ENCODE measurements at places on chromosomes 3 and 15.

DNA sequence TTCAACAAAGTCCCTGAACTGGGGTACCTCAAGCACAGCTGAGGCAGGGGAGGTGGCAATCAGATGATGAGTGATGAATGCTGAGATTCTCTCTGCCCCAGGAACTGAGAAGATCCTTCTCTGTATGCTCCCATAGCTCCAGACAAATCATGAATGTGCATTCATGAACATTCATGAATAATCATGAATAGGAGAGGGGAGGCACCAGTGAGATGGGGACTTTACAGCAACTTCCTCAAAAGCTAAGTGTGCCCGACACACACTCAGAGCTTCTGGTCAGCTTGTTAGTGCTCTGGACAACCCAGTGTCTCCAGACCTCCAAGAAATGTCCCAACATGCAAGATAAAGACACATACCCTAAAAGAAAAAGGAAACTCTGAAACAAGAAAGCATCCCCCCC lies 24.3 kb downstream of the LRRC2 start:
- no peak for DNase-seq

- no peak for DNase-seq
Observed at GRCh38 chr15:99438691-99439523, 126.9 kb upstream of the MEF2A start.

GRCh38 chr3:153087595-153088566 lies 74.1 kb upstream of the RAP2B start:
- DNase-seq: peak; percentile 84

GRCh38 chr3:105527949-105528348 lies 161.2 kb downstream of the ALCAM start:
- DNase-seq: no peak

GRCh38 chr15:89446255-89446891 lies 50.0 kb downstream of the RHCG start:
- DNase-seq: no peak

DNA sequence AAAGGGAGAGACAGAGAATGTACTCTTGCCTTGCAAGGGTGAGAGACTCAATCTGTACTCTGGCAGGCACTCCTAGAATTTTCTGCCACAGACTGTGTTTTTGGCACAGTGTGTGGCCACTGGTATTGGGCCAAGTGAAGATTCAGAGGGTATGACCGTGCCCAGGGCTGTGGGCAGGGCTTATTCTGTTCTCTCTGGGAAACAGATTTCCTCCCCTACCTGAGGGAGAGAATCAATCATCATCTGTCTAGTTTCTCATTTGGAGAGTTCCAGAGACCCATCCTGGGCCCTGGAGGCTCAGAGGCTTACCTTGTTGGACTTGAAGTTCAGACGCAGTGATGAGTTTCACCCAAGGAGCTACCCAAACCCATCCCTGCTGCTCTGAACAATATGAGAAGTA lies 28.2 kb downstream of the CSTA start:
- DNase-seq: no peak

- DNase-seq: peak; percentile 89
Observed at GRCh38 chr3:50320853-50321335, 1.7 kb downstream of the HYAL2 start.

- no peak for DNase-seq
Observed at GRCh38 chr3:178329936-178330335, 206.3 kb upstream of the KCNMB2 start.

DNA sequence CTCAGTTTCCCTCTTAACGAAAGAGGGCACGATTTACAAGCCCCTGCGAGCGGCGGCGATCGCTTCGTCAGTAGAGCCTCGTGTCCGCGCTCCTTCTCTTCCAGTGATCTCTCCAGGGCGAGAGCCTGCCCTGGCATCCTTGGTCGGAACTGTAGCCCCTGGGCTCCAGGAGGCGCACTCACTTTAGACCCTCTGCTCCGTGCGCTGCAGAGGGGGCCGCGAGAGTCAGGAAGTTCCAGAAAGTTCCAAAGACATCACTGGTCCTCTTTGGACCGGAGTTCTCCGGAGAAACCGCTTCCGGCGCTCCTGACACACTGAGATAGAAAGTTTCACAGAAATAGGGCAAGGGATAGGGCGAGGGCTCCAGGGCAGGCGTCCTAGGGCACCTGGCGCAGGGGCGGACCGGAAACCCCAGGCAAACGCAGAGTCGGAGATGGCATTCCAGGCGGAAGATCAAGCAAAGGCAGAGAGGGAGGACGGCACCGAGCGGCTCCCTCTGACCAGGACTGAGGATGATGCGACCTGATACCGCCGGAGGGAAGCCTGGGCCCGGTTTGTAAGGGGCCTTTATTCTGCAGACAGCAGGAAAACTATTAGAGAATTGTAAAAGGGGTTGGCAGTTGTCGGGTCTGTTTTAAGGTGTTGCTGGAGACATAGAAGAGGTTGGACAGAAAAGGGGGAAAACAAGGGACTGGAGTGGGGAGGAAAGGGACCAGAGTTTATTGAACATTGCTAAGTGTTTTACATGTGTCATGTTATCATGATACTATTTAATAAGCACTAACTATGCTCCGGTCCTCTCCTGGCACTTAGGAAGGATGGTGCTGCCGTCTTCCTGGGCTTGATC lies 1.3 kb upstream of the CPEB1 start:
- DNase-seq: no peak

- DNase-seq: peak; percentile 80
Observed at GRCh38 chr15:78979456-78980320, 34.8 kb upstream of the CTSH start.

GRCh38 chr3:193831495-193832455 lies 238.8 kb downstream of the OPA1 start:
- DNase-seq: no peak

GRCh38 chr3:47376393-47376792 lies 4.4 kb upstream of the PTPN23 start:
- no peak for DNase-seq

GRCh38 chr15:33104212-33104611 lies 90.3 kb downstream of the FMN1 start:
- peak; percentile 50 for DNase-seq

GRCh38 chr3:35718921-35719320 lies 79.6 kb downstream of the ARPP21 start:
- no peak for DNase-seq

DNA sequence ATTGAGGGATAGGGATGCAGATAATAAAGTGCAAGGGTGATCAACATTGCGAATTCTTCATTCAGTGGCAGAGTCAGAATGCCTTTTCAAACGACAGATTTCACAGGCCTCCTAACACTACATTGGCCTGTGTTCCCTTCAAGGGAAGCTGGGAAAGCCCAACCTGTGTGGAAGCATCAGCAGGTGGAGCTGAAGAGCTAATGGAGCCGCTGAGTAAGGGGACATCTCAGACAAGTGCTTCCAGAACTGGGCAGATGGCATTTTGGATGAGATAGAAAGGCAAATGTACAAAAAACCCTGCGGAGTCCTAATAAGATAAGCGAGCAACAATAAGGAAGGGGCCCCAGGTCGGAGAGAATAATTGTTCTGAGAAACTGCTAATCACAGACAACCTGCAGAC lies 8.5 kb upstream of the SLC24A5 start:
- no peak for DNase-seq

DNA sequence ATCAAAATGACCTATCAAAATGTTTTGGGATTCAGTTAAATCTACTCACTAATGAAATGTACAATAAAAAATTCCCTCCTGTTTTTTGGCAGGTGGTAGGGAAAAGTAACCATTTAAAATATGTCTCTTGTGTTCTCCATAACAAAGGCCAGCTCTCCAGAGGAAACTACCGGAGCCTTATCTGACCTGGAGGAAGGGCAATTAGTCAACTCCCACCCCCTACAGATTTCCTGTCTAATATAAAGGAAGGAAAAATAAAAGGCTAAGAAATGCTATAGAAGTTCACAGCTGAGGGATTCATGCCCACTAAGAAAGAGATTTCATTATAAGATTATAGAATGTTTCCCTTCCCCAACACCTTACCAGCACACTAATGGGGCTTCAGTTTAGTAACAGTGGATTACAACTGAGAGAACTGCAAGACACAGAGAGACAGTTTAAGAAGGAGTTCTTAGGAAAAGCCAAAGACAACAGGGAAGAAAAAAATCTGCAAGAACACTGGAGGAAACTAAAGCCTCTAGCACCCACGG lies 376.5 kb upstream of the KCNMB2 start:
- DNase-seq: no peak

GRCh38 chr3:108090049-108090700 lies 656 bp downstream of the CD47 start:
- DNase-seq: no peak

DNA sequence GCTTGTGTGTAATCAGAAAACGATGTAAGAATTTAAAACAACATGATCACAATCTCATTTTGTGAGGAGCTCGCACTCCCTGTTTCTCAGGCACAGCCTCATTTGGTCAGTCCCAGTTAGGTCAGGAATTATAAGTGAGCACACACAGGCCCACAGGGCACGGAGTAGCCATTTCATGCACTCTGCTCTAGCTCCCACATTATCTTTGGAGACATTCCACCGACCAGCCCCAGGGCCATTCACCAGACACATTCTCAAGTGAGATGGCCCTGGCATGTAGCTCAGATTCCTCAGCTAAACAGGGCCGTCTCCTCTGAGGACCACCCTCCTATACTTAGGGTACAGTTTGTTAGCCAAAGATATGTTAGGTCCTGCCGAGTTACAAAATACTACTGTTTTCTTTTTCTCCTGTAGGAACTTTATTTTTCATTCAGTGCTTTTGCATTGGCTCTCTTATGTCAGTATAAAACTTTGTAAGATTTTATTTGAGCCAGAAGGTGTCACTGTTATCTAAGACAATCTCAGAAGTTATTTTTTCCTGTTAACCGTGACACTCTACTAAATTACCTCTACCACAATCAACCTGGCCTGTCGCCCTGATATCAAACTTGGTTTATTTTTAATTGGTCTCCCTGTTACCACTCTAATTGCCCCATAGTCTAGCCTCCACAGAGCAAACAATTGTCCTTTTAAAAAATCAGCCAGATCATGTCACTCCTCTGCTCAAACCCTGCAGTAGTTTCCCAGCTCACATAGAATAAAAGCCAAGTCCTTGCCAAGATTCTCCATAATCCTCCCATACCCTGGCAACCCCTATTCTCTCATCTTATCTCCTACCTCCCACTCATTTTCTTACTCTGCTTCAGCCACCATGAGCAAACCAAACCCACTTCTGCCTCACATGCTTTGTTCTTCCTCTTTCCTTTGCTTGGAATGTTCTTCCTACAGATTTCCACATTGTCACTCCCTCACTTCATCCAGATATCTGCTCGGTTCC lies 105.7 kb downstream of the PPP2R3A start:
- peak; percentile 61 for DNase-seq

DNA sequence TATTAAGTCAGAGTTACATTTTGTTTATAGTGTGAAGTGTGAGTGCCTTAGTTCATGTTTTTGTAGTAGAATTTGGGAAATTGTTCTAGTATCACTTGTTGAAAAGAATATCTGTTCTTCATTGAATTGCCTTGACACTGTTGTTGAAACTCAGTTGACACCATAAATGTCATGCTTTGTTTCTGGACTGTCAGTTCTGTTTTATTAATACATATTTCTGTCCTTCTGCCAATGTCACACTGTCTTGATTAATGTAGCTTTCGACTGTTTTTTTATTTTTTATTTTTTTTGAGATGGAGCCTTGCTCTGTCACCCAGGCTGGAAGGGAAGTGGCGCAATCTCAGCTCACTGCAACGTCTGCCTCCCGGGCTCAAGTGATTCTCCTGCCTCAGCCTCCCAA lies 59.1 kb downstream of the CHD2 start:
- DNase-seq: no peak

DNA sequence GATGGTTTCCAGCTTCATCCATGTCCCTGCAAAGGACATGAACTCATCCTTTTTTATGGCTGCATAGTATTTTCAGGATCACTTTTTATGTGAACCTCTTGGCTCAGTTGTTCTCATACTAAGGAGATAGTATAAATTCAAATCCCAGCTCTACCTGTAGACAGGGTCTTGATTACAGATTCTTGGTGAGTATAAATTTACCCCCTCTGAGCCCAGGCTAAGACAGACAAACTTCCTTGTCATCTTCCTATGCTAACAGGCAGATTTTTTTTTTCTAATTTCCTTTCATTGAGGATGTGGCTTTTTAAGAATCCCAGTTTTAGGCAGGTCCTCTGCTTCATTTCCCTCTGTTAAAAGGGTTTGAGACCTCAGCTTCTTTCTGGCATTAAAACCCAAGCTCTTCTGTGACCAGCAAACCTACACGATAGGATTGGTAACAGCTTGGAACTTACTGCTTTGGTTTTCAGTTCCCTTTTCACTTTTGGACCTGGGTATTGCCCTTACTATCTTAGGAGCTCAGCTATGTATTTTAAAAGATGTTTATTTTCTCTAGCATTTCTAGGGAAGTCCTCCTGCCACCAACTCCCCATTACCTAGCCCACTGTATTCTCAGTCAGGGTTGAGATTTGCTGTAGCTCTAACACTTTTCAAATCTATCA lies 72.5 kb downstream of the VPS8 start:
- DNase-seq: no peak

GRCh38 chr3:3627114-3627513 lies 172.1 kb upstream of the LRRN1 start:
- no peak for DNase-seq

GRCh38 chr15:72382146-72382545 lies 6.3 kb upstream of the HEXA start:
- no peak for DNase-seq

GRCh38 chr3:169295126-169295525 lies 368.4 kb downstream of the MECOM start:
- no peak for DNase-seq

- no peak for DNase-seq
Observed at GRCh38 chr15:44275150-44275830, 13.2 kb upstream of the GOLM2 start.

- DNase-seq: peak; percentile 22
Observed at GRCh38 chr3:130699765-130700164, 46.9 kb downstream of the PIK3R4 start.

- DNase-seq: no peak
Observed at GRCh38 chr3:131323014-131323413, 58.6 kb upstream of the NUDT16 start.

GRCh38 chr3:125624341-125624740 lies 29.0 kb upstream of the OSBPL11 start:
- no peak for DNase-seq

- DNase-seq: no peak
Observed at GRCh38 chr15:70608144-70608543, 155.2 kb downstream of the UACA start.

GRCh38 chr15:40106203-40107161 lies 2.2 kb downstream of the BMF start:
- peak; percentile 48 for DNase-seq

DNA sequence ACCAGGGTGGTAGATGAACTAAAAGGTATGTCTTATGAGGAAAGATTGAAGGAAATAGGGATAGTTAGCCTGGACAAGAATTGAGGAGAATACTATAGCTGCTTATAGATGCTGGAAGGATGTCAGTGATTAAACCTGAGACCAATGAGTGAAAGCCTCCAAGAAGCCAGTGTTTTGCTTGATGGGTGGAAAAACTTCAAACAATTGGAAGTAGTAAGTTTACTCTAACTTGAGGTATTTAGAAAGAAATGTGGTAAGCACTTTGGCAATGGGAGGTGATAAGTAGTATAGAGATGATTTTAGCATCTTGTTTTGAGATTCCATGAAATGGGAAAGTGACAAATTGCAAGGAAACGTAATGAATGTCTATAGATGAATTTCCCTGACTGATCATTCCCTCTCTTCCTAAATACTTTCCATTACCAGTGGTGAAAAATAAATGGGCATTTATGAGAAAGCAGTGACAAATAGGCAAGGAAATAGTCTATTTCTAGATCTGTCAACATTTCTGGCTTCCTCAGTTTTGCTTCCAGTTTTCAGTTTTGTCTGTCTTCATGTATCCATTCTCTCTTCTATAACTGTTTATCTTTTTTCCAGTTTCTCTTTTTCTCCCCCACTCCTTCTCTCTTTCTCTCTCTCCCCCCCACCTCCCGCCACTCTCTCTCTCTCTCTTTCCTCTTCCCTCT lies 19.2 kb downstream of the SLC15A2 start:
- DNase-seq: no peak

All from AG20443 (cell line).